Immature natural killer cell (primary cell): ENCODE measurements at places on chromosomes 6 and 20. TPM values are rescaled to one million over a fixed set of nuclear protein-coding genes. Genes with fewer than 3 reads are reported as not detected.

The IP6K3 gene
- not detected for polyA plus RNA-seq

The NKX2-2 gene
- not detected for polyA plus RNA-seq

The TMEM244 gene
- not detected for polyA plus RNA-seq

The NFKBIE gene
- 8.4 TPM for polyA plus RNA-seq

The FNDC11 gene
- not detected for polyA plus RNA-seq

The SIRPD gene
- polyA plus RNA-seq: not detected

The TRIM31 gene
- not detected for polyA plus RNA-seq

The MTG2 gene
- 15.3 TPM for polyA plus RNA-seq

The SMIM29 gene
- 89.1 TPM for polyA plus RNA-seq

The BMP5 gene
- not detected for polyA plus RNA-seq

The MCCD1 gene
- not detected for polyA plus RNA-seq

The NDRG3 gene
- 57.7 TPM for polyA plus RNA-seq

The TBX18 gene
- polyA plus RNA-seq: not detected

The CALHM4 gene
- polyA plus RNA-seq: not detected

The MUC21 gene
- polyA plus RNA-seq: not detected

The EPHA7 gene
- polyA plus RNA-seq: not detected

The PRKN gene
- 6.4 TPM for polyA plus RNA-seq

The OR2H2 gene
- polyA plus RNA-seq: not detected

The SASH1 gene
- not detected for polyA plus RNA-seq

The KCNK5 gene
- not detected for polyA plus RNA-seq

The HLA-B gene
- 10,594 TPM for polyA plus RNA-seq

The TBXT gene
- polyA plus RNA-seq: not detected

The MTCH1 gene
- 86.0 TPM for polyA plus RNA-seq

The OR12D3 gene
- not detected for polyA plus RNA-seq

The LY6G6F gene
- not detected for polyA plus RNA-seq

The TOX2 gene
- polyA plus RNA-seq: 2.4 TPM

The C6orf58 gene
- polyA plus RNA-seq: not detected
